ENCODE measurements at places on chromosomes 5 and 9.

DNA sequence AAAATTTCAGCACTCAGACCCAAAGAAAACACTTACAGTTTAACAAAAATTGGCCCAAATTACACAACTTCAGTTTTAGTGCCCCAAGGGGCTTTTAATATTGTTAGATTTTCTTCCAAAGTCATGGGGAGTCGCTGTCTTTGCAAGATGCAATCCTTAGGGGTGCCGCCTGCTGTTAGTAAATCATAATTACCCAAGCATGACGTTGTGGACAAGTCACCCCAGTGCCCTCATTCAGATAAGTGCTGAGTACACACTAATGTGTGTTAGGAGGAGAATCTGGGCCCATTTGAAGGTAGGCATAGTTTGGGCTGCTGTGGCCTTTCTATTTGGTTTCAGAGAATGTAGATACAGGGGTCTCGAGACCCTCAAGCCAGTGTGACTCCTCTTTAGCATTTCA is 138.1 kb downstream of the SV2C start:
- DNase-seq = no peak

DNA sequence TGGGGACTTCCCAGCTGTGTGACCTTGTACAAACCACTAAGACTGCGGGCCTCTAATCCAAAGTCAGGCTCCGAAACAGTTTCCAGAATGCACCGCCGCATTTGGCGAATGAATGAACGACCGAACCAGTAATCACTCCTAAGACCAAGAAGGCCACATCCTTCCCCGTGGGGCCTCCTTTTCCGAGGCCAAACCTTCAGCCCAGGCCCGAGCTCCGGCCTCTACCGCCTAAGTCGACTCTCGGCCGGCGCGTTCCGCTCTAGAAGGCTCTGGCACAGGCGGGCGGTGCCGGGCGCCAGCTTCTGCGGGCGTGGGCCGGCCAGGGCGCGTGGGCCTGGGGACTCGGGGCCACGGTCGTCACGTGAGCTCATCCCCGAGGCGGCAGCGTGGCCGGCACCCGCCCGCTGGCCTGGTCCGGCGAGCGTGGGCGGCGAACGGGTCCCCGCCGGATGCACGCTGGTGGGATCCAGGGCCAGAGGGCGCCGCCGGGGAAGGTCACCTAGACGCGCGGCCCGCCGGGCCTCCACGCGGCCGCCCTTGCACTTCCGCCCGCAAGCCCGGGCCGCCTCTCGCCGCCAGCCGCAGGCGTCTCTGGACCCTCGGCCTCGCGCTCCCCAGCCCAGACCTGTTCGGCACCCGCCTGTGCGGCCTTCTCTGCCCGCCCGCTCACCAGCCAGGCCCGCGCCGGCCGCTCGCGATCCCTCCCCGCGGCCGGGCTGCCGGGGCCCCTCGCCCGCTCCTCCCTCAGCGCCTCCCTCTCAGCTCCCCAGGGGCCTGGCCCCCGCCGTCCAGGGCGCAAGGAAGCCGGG is 754 bp downstream of the VDAC1 start:
- no peak for DNase-seq

GRCh38 chr9:79686381-79687130 is 114.8 kb downstream of the TLE4 start:
- DNase-seq = no peak

- no peak for DNase-seq
Measured at GRCh38 chr9:115481769-115482168, 363.8 kb upstream of the TNC start.

DNA sequence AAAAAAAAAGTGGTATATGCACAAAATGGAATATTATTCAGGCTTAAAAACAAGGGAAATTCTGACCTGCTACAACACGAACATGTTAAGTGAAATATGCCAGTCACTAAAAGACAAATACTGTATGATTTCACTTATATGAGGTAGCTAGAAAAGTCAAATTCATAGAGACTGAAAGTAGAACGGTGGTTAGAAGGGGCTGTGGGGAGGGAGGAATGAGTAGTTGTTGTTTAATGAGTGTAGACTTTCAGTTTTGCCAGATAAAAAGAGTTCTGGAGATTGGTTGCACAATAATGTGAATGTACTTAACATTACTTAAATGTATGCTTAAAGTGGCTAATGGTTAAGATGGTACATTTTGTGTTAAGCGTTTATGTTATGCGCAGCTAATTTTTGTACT is 79.5 kb upstream of the IL12B start:
- no peak for DNase-seq

GRCh38 chr5:20307391-20307790 is 319.4 kb upstream of the CDH18 start:
- no peak for DNase-seq

- no peak for DNase-seq
Measured at GRCh38 chr5:119409235-119409815, 43.0 kb upstream of the HSD17B4 start.

- peak; percentile 58 for DNase-seq
Measured at GRCh38 chr9:8613346-8613825, 813.8 kb upstream of the DMAC1 start.

- DNase-seq = peak; percentile 14
Measured at GRCh38 chr9:37324691-37325490, 97.6 kb upstream of the GRHPR start.

DNA sequence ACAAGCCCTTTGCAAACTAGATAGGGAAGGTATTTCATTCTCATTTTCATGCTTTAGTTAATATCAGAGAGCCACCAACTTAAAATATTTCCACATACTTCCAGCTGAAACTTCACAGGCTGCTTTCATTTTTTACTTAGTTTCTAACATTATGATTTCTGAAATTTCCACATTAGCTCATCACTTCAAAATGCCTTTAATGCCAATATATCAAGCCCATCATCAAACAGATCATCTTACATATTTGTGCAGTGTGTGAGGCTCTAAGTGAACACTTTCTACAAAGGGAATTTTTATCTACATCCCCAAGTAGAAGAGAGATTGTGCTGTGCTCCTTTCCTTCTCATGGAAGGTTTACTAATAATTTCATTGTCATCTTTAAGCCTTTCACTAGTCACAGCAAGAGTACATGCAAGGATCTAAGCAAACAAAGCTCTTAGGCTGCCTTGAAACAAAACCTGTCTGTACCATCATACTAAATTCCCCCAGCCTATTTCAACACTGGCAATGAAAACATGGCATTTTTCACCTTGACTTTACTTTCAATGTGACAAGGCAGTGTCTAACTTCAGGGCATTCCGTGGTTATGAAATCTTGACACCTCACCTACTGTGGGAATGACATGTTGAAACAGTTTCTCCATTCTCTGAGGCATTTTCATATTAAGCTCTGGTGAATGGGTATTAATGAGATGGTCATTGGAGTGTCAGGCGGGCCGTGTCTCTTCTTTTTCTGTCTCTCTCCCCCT is 45.4 kb downstream of the PPP2R2B start:
- DNase-seq = no peak

DNA sequence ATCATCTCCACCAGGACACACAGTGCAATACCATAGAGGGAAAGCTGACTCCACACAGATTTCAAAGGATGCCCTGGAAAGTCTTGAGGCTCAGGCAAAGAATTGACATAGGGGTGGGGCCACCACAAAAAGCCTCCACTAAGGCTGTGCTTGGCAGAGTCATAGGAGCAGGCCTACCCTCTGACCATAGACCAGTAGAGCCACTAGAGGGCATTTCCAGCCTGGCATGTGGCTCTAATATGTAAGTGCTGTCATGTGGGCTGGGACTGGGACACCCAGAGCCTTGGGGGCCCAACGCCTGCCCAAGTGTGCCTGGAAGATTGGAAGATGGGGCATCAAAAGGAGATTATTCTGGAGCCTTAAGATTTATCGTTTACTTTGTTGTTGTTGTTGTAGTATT is 726.0 kb downstream of the DNAH5 start:
- DNase-seq = no peak

DNA sequence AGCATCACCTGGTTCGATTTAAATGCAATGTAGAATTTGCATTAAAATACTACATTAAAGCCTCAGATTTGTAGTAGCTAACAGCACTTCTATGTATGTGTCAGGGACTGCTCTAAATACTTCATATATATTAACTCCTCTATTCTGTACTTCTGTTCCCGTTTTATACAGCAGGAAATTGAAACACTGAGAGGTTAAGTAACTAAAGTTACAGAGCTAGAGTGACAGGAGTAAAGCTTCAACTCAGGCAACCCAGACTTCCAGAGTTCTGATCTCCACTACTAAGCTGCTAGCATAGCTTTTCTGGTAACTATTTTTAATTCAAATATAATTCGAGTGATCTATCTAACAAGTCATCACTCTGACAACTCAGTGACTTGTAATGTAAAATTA is 619 bp upstream of the APC start:
- no peak for DNase-seq

- no peak for DNase-seq
Measured at GRCh38 chr9:28177142-28177541, 603.9 kb upstream of the C9orf72 start.

DNA sequence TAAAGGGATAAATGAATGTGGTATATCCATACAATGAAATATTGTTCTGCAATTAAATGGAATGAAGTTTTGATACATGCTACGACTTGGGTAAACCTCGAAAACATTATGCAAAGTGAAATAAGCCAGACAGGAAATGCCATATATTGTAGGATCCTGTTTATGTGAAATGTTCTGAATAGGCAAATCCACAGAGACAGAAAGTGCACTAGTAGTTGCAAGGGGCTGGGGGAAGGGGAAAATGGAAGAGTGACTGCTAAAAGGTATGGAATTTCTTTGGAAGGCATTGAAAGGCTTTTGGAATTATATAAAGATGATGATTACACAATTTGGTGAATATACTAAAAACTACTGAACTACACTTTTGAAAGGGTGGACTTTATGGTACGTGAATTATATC is 97.0 kb downstream of the FOXD1 start:
- DNase-seq = no peak

GRCh38 chr5:4348423-4348822 is 752.8 kb downstream of the IRX1 start:
- peak; percentile 65 for DNase-seq

DNA sequence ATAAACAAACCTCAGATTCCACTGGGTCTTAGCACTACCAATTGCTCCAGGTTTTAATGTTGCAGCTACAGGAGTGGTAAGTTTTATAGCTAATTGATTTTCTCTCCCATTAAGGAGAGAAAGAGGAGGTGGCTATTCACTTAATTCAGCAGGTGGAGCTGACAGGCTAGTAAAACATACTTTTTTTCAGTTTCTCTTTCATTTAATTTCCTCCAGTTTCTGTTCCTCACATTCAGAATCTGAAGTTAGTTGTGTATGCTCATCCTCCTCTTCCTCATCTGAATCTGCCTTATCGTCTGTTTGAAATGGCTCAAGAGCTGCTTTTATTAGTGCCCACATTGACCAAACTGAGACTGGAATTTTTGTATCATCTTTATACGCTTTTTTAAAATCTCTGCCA is 98.0 kb downstream of the PLPPR1 start:
- DNase-seq = no peak

- no peak for DNase-seq
Measured at GRCh38 chr5:161483721-161484120, 62.8 kb downstream of the GABRB2 start.

DNA sequence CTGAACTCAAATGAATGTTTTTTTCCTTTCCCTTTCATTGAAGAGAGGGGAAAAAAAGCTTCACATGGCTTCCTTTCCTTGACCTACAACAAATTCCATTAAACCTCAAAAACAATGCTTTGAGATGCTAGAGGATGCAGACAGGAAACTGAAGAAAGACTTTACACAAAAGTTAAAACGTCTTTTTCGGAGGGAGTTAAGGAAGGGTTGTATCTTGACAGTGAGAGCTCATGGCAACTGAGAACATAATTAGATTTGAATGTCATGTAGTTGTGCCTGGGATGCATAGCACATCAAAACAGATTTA is 66.4 kb downstream of the EBF1 start:
- no peak for DNase-seq

GRCh38 chr9:131744720-131745201 is 4.9 kb upstream of the RAPGEF1 start:
- no peak for DNase-seq

GRCh38 chr9:13568841-13569601 is 289.5 kb upstream of the MPDZ start:
- DNase-seq = peak; percentile 79

DNA sequence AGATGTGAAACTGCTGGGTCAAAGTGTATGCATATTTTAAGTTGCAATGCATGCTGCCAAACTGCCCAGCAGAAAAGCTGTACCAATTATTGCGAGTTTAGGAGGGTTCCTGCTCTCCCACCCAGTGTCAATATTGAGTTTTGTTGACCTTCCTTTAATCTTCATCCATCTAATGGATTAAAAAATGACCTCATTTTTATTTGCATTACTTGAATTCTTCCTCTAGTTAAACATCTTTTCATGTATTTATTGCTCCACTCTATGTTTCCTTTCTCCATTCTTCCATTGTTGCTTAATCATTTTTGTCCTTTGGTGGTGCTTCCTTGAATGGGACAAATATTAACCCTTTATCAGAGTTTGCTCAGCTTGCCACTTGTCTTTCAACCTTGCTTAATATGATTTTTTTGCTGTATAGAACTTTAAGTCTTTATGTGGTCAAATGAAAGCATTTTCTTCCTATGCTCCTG is 32.4 kb downstream of the TLE1 start:
- DNase-seq = no peak

GRCh38 chr5:95274011-95274410 is 10.9 kb downstream of the MCTP1 start:
- DNase-seq = no peak

DNA sequence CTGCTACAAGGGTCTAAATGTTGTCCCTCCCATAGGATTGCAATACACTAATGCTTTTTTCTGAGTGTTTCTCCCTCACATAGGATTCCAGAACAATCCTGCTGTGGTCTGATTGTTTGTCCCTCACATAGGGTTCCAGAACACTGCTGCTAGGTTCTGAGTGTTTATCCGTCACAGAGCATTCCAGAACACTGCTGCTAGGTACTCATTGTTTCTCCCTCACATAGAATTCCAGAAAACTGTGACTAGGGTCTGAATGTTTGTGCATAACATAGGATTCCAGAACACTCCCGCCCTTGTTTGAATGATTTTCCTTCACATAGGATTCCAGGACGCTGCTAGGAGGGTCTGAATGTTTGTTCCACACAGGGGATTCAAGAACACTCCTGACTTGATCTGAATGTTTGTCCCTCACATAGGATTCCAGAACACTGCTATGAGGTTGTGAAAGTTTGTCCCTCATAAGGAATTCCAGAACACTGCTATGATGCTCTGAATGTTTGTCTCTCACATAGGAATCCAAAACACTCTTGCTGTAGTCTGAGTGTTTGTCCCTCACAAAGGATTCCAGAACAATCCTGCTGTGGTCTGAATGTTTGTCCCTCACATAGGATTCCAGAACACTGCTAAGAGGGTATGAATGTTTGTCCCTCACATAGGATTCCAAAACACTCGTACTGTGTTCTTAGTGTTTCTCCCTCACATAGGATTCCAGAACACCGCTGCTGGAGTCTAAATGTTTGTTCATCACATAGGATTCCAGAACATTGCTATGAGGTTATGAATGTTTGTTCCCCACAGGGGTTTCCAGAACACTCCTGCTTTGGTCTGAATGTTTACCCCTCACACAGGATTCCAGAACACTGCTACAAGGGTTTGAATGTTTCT is 213.5 kb downstream of the FOXD4L6 start:
- DNase-seq = no peak

- DNase-seq = no peak
Measured at GRCh38 chr9:124449381-124450151, 685 bp upstream of the ADGRD2 start.

- no peak for DNase-seq
Measured at GRCh38 chr5:82396396-82396795, 118.2 kb upstream of the RPS23 start.

All from putamen (tissue), 1 donor.